ENCODE measurements at places on chromosomes 7 and 10. TPM values are rescaled to one million over a fixed set of nuclear protein-coding genes. Genes with fewer than 3 reads are reported as not detected.

- no peak for DNase-seq
These were observed 7.0 kb upstream of the PDCD4 start for GRCh38 chr10:110864662-110865140.

- DNase-seq: no peak
These were observed 55.7 kb downstream of the EBF3 start for GRCh38 chr10:129908406-129908805.

DNA sequence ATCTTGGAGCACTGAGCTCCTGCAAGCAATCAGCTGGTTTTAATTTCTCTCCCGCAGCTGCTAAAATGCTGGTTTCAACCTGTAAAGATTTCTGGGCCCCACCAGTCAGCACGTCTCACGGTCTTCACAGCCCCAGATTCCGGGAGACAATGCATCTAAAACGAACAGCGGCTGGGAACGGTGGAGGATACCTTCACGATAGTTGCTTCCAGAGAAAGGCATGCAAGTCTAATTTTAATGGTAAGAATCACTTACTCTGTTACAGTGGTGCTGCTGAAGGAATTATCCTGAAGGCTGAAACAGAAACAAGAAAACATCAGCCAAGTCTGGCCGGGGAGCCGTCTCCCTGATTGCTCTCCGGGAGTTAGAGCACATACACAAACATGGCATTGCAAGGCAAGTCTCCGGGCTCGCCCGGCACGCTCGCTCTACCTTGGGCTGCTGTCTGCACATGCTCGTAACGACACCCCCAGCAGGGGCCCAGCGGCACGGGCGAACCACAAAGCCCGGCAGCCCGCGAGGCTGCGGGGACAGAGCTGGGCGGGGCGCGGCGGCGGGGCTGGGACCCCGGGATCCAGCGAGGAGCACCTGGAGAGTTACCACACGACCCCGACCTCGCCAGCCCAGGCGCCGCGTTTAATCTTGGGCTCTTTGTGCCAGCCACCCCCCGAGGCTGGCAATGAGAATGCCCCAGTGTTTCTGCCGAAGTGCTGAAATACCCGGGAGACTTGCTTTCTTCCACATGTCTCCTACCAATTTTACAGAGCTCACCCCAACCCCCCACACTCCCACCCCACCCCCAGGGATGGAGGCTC, at the start of gene FAM13C:
Gene FAM13C (minus strand): TSS at position 406 of the 815 bp plus-strand sequence. CDS start 89 bp downstream, at position 317.
- DNase-seq: peak; percentile 84

GRCh38 chr7:29596593-29597178, 33.1 kb downstream of the PRR15 start:
- DNase-seq: no peak

GRCh38 chr10:88565072-88565471, 18.0 kb downstream of the RNLS start:
- no peak for DNase-seq

Gene POLR2J2
- polyA plus RNA-seq: 2.8 TPM

Gene AS3MT
- 35.2 TPM for polyA plus RNA-seq

Gene LDB3
- polyA plus RNA-seq: 1,223 TPM
